ENCODE measurements at places on chromosomes 11 and 22. TPM values are rescaled to one million over a fixed set of nuclear protein-coding genes. Genes with fewer than 3 reads are reported as not detected.

DNA sequence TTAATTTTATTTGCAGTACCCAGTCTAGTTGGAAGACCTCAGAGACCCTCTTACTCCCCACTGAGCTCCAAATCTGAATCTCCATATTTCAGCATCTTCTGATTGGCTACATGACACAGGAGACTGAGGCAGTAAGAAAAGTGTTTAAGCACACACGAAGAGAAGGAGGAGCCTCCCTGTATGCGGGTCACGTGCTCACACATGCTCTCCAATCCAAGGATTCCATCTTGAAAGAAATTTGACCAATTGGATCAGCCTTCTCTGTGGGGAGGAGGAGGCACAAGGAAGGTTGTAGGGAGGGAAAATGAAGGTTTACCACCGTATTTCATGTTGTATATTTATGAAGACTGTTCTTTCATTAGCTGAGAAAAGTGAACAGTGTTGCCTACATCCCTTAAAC is 1.2 kb downstream of the OR6T1 start:
- no peak for DNase-seq

DNA sequence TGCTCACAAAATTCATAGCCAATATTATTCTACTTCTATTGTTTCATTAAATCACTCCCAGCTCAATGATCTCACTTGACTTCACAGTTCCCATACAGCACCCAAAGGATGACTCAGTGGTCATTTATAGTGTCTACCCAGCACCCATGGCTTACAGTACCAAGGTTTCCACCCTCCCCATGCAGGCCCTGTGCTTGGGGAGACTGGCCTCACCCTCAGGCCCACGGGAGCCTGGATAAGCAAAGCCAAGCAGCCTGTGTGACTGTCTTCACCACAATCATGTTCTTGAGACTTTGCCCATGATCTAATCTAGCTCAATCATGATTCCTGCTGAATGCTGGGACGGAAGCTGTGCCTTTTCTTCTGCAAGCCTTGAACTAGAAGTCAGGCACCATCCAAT is 97.6 kb downstream of the SLC36A4 start:
- no peak for DNase-seq

DNA sequence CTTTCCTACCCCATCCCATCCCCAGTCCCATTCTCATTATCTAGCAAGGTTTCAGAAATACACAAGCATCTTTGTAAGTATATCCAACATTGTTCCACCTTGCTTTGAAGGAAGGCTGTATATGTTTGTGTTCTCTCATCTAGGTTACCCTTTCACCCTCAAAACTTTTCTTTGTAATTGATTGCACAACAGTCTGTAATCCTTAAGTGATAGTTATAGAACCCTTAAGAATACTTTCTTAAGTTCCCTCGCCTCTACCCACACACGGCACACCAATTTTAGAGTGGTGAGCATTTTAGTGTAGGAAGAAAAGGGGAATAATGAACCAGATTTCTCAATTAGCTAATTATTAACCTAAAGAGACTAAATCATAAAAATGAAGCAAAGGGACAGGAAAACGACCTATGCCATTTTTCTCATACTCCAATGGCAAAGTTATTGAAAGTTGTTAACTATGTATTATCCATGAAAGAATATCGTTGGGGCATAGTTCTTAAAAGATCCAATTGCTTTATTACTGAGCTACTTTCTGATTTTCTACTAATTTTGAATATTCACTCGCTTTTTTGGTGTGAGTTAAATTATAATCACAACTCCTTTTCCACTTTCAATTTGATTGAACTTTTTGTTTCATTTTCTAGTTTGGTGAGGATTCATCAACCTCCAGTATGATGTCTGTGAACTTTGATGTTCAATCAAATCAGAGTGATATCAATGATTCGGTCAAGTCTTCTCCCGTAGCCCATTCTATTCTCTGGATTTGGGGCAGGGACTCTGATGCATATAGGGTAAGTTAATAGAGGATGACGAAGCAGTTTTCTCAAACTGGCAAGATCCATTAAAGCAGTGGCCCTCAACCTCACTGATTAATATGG is 44.9 kb downstream of the TTC17 start:
- DNase-seq: no peak

DNA sequence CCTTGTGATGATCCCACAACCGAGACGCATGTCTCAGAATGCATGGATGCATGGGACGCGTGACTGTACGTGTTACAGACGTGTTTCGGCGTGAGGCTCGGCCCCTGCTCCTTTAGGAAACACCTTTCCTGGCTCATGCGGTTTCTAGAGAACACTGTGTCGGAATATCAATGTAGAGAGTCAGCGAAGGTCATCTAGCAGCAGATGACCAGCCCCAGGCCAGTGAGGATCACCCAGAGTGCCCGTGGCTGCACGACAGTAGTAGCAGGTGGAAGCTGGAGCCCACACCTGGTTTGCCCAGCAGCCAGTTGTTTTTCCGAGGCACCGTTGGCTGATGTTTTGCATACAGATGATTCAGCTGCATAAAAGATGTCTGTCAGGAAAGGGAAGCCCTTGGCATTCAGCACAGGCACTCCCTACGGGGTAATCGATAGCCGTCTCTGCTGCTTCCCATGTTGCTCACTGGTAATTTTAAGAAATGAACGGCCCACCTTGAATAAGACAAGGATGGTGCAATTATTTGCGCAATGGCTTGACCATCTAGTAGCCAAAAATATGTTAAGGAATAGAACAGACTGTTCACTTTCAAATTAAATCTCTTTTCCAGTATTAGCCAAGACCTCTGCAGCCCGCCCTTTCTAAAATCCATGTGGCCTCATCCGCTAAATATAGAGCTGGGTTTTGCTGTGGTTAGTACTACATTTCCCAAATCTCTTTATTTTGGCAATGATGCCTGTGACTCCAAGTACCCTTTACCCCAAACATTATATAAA is 1.1 kb upstream of the CLTCL1 start:
- no peak for DNase-seq

DNA sequence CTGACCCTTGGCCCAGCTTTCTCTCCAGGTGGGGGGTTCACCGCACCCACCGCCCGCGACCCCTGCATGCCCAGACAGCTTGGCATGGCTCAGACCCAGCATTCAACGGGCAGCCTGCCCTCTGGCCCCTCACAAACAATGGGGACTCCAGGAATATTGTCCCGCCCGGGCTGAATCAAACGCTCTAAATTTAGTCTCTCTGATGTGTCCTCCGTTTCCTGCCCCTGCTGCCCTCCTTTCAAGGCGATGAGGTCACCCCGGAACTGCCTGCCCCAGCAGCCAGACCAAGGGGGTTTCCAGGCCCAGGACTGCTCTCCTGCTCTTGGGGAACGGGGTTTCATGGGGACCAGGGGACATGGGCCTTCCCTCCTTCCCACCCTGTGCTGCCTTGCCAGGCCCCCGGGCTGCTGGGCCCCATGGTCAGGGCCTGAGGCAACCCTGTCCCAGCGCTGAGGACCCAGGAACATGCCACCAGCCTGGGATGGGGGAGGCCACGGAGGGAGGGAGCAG is 10.1 kb upstream of the PDGFB start:
- DNase-seq: no peak

OR8B2 gene
- not detected for polyA plus RNA-seq

Measured in right cardiac atrium (tissue), 5 donors.